Iris pigment epithelial cell (primary cell): ENCODE measurements at places on chromosomes 5 and 9.

DNA sequence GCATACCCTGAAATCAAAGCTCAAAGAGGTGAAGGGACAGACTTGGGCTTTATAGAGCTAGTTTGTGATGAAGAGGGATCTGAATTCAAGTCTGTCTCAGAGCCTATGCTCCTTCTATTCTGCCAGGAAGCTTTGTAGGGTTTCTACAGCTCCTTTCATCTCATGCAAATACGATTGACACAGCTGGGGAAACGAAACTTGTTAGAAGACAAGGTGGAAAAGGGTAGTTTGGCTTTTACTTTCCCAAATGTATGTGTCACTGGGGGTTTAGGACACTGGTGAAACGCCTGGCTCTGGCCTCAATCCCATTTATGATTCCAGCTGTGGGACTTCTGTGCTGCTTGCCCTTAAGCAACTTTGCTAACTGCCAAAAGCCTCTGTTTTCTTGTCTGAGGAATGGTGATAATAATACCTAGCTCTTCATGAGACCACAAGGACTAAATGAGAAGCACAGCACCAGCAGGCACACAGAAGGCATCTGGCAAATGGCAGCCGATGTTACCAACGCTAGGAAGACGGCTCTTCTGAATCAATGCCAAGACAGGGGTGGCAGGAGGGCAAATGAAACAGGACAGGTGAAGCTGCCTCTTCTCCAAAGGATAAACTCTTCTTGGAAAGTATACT is 70.3 kb upstream of the EQTN start:
- no peak for DNase-seq

DNA sequence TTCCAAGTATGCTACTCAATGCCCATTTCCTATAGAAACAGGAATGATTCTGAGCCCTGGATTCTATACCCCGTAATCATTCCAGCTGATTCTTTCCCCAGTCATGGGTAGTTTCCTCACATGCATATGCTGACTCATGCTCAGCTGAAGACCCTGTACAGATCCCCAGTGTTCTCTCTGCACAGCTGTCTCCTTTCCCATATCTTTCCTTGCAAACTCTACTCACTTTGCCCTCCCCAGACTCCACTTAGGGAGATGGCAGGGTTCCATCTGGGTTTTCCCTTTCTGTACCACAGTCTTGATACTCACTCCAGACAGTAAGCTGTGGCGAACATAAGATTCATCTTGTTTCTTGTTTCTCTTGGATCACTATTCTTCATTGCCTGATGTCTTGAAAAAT is 357.6 kb downstream of the RAB3C start:
- DNase-seq, result peak; percentile 41

DNA sequence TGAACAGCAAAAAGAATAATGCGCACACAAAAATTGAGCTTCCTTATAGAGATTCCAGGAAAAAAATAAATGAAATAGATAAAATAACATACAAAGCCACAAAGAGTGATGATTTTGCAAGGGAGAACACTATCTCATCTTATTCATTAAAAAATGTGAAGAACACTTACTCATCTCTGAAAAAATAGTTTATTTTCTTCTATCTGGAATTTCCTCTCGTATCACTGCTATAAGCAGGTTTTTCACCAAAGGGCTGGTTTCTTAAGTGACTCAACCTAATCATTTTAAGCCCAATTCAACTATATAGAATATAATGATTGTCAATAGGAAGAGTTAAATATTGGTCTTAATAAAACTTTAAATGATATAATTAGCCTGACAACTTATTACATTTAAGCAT is 504.9 kb downstream of the NR2F1-AS1 start:
- peak; percentile 84 for DNase-seq

GRCh38 chr9:106130374-106130773 is 436.0 kb downstream of the TMEM38B start:
- no peak for DNase-seq
